ENCODE measurements at places on chromosomes 6 and 20. TPM values are rescaled to one million over a fixed set of nuclear protein-coding genes. Genes with fewer than 3 reads are reported as not detected.
A peak's percentile ranks its signal among the peaks of the same experiment; 100 is the strongest.

DNA sequence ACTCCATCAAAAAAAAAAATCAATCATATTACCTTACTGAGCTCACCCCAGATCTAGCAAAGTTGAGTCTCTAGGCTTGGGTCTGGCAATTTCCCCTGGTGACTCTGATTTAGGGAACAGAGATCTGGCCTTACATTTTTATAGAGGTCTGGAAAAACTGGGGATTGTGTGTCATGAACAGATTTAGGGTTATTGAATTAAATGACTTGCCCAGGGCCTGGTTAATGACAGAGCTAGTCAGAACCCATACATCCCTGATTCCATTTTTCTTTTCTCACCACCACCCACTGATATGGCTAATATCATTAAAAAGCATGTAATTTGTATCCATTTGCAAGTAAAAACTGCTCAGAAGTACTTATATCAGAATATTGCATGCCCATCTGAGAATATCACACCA, 163.4 kb upstream of the OGFRL1 start:
- no peak for DNase-seq

THEMIS gene
- 0.01 TPM for polyA plus RNA-seq

GRCh38 chr20:22687676-22688349, 103.4 kb upstream of the FOXA2 start:
- no peak for DNase-seq

CDSN gene
- polyA plus RNA-seq, result 0.01 TPM

GRCh38 chr6:165042912-165043311, 266.5 kb downstream of the C6orf118 start:
- DNase-seq, result no peak

DNA sequence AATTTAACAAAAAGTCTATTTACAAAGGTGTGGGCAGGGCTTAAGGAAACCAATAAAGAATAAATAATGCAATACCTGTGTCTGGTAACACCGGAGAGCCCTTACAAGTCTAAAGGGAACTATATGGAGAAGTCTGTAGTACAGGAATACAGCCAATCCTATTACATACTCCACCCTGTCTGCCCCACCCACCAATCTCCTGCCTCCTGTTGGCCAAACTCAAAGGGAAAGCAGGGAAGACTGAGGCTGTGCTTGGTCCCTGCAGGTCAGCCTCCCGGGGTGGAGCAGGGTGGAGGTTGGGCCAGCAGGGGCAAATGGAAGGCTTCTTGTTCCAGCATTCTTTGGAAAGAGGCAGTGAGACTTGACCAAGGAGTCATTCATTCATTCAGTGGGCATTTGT, 31.5 kb downstream of the METTL24 start:
- no peak for DNase-seq

GRCh38 chr6:20633566-20634340, 99.5 kb downstream of the CDKAL1 start:
- DNase-seq, result no peak

DNA sequence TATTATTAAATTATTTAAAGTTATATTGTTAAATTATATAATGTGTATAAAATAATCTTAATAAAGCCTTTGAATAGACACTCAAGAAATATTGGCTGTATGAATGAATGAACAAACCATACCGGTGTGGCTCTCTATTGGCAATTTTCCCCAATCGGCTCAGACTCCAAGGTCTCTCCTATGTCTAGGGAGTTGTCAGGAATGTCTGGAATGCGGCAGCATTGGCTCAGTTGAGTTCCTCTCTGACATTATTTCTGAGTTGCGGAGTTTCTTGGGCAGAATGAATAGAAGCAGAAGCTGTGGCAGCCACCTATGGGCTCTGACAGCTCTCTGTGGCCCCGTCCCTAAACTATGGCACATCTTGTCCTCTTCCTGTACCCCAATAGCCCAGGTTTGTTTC, 111.0 kb downstream of the SOBP start:
- peak; percentile 29 for DNase-seq

GRCh38 chr20:13231031-13231752, 10.1 kb downstream of the ISM1 start:
- DNase-seq, result no peak

MROH8 gene
- 5.9 TPM for polyA plus RNA-seq

CBLN4 gene
- not detected for polyA plus RNA-seq

HLA-DQA1 gene
- polyA plus RNA-seq, result 9.6 TPM

FAXC gene
- polyA plus RNA-seq, result 0.07 TPM

GPLD1 gene
- polyA plus RNA-seq, result 0.07 TPM

DNA sequence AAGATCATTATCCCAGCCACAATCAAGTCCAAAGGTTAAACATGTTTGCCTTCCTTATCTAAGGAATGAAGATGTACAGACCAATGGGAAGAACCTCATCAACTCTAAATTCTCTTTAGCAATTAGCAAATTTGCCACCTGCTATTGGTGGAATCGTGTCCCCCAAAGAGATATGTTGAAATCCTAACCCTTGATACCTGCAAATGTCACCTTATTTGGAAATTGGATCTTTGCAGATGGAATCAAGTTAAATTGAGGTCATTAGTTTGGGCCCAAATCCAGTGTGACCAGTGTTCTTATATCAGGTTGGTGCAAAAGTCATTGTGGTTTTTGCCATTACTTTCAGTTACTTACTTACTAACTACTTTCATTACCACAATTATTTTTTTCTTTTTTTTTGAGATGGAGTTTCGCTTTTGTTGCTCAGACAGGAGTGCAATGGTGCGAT, 31.3 kb downstream of the KLHL31 start:
- no peak for DNase-seq

- DNase-seq, result no peak
Measured at GRCh38 chr6:5513408-5513807, 252.1 kb downstream of the FARS2 start.

DNA sequence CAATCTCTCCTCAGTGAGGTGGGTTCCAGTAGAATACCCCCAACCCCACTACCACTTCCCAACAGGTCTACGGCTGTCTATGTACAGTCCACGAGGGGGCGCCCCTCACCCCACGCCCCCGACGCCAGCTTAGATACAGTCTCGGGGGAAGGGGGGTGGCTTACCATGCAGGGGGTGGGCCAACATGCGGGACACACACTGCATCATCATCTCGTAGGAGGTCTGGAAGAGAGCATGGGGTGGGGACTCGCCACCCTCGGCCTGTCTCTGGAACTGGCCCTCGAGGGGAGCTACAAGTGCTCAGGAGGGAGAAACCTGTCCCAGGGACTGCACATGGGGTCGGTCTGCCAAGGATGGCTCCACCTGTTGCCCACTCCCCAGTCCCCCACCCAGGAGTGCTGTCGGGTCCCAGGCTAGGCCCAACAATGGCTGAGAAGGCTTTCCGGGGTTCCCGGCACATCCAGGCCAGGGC, 8.5 kb downstream of the MTCH1 start:
- no peak for DNase-seq

DNA sequence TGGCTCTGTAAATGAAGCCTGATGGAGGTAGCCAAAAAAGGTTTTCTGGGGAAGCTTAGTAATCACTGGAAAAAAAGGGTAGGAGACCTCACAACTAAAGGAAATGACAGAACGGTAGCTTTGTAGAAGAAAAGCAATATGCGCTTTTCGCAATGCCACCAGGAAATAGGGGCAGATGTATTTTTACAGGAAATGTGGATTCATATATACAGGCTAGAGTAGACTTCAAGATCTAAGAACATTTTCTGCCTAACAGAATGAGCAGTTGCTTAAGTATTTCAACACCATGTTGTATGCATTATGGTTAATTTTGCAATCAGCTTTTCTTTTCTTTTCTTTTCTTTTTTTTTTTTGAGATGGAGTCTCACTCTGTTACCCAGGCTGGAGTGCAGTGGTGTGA, 219.6 kb downstream of the CD83 start:
- no peak for DNase-seq

PLN gene
- 848 TPM for polyA plus RNA-seq

- no peak for DNase-seq
Measured at GRCh38 chr20:13420625-13421024, 199.6 kb downstream of the ISM1 start.

BPIFB4 gene
- polyA plus RNA-seq, result not detected

BEND3 gene
- 0.37 TPM for polyA plus RNA-seq
